ENCODE measurements at places on chromosomes 1 and 21.
A peak's percentile ranks its signal among the peaks of the same experiment; 100 is the strongest.

DNA sequence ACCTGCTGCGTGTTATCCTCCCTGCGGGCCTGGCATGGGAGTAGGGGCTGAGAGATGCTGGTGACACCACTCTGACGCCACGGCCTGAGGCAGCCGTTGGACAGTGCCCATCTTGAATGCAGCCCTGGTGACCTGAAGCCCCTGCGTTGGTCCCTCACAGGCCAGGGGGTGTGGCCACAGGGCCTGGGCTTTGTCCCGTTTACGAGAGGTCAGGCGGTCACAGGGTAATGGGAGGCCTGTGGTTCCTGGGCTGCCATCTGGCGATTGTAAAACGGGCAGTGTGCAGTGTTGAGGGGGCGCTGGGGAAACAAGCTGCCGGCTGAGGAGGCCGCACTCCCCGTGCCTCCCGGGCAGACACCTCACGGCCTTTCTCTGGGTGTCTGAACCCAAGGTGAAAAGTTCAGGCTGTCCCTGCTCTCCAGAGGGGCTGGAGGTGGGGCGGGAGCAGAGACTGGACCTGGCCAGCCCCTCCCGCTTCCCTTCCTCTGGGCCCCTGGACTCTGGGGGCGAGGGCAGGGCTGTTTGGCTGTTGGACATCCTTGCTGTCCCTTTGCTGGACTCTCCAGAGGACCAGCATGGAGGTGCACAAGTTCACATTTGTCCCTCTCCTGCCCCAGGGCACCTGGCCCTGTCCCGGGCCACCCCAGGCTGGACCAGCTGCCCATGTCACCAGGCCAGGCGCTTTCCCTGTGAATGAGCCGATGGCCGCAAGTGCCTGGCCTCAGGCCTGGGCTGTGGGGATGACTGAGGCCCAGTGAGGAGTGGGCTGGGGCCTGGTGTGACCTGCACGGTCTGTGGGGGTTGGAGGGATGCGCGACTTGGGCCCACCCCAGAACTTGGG lies 42.4 kb downstream of the SKI start:
- DNase-seq: no peak

DNA sequence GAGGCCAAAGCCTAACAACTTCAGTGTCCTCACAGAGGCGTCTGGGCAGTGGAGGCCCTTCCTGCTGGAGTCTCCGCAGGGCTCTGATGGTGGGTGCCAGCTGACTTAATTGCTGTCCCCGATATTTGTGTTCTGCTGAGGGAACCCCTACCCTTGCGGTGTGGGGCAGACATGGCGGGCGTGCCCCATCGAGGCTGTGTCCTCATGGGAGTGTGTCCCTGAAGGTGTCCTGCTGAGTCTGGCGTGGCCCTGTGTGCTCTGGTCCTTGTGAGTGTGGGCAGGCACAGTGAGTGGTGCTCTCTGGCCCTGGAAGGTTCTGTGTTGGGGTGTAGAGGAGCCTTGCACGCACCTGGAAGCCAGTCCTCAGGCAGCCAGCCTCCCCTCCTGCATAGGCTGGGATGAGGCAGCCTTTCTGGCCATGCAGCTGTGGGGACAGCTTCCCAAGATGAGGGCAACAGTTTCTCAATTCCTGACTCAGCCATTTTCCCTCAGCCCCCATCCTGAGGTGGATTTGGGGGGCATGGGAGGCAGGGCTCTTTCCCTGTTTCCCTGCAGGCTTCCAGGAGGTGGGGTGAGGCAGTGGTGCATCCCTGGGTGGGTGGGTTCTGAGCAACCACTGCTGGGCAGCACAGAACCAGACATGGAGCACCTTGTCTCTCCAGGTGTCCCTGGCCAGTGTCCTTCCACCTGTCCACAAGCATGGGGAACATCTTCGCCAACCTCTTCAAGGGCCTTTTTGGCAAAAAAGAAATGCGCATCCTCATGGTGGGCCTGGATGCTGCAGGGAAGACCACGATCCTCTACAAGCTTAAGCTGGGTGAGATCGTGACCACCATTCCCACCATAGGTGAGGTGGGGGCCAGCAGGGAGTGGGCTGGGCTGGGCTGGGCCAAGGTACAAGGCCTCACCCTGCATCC lies 6.5 kb downstream of the C1orf35 start:
- DNase-seq: no peak

GRCh38 chr1:25430967-25431881 lies 527 bp downstream of the MACO1 start:
- DNase-seq: peak; percentile 21

DNA sequence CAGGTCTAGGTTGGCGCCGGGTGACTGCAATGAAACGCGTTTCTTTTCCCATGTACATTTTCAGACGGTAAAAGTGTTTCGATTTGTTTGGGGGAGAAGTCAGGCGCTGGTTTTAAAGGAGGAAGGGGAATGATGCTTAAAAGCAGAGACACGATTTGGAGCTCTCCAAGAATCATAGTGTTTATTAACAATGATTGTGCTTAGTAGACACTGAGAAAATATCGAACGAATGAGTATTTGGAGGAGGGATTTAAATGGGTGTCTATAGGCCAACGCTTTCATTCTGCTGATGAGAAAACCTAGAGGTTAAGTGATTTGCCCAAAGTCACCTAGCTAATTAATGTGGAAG lies 36.9 kb upstream of the JAK1 start:
- DNase-seq: no peak

- no peak for DNase-seq
Observed at GRCh38 chr1:107379826-107380225, 239.0 kb downstream of the NTNG1 start.

GRCh38 chr1:14740016-14740415 lies 141.5 kb downstream of the KAZN start:
- DNase-seq: no peak

GRCh38 chr1:119941392-119941791 lies 45.1 kb upstream of the ADAM30 start:
- no peak for DNase-seq

- DNase-seq: peak; percentile 5
Observed at GRCh38 chr21:16534408-16535101, 804.8 kb downstream of the USP25 start.

- no peak for DNase-seq
Observed at GRCh38 chr1:7228252-7228961, 443.2 kb downstream of the CAMTA1 start.

Data from A549 (cell line).